RPMI7951 (cell line): ENCODE measurements at places on chromosomes 7 and 10. TPM values are rescaled to one million over a fixed set of nuclear protein-coding genes. Genes with fewer than 3 reads are reported as not detected.

- DNase-seq: no peak
These were observed 55.6 kb downstream of the PCDH15 start for GRCh38 chr10:54745436-54745835.

GRCh38 chr10:65827359-65827758 is 1098.5 kb upstream of the LRRTM3 start:
- DNase-seq: no peak

- no peak for DNase-seq
These were observed 27.9 kb upstream of the DLX6 start for GRCh38 chr7:96977445-96977844.

DNA sequence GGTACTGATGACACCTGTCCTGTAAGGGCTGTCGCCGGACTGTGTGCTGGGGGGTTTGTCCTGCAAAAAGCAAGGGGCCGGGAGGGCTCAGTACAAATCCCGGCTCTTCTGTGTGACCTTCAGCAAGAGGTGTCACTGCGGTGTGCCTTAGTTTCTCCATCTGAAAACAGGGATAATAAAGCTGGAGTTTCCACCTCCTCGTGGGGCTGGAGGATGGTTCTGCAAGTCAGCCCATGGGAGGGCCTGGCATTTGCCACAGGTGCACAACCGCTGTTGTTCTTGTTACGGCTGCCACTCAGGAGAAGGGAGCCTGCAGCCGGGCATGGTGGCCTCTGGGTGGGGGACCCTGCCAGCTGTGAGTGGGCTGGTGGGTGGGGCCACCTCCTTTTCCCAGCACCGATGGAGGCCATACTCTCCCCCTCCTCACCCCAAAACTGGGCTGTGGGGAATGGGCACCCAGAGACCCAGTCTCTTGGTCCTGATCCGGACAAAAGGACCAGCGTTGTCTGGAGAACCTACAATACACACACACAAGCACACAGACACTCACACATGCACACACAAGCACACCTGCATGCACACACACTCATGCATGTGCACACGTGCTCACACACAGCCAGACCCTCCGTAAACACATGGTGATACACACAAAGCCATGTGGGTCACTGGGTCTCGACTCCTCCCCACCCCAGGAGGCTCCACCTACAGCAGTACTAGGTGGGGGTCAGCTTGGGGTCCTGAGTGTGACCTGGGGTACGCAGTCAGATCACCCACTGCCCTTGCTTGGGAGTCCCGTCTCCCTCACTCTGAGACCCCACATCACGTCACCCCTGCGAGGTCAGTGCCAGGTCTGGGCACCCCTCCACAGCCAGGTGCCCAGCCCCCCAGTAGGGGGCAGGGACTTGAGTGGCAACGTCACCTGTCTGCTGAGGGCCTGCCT is 34.1 kb downstream of the ELFN1 start:
- DNase-seq: no peak

CCDC146 gene
- 0.68 and 0.72 TPM in 2 replicates for total RNA-seq

GSTO1 gene
- total RNA-seq: 189 and 193 TPM in 2 replicates

VSTM4 gene
- total RNA-seq: under 0.01 and 0.12 TPM in 2 replicates

DNA sequence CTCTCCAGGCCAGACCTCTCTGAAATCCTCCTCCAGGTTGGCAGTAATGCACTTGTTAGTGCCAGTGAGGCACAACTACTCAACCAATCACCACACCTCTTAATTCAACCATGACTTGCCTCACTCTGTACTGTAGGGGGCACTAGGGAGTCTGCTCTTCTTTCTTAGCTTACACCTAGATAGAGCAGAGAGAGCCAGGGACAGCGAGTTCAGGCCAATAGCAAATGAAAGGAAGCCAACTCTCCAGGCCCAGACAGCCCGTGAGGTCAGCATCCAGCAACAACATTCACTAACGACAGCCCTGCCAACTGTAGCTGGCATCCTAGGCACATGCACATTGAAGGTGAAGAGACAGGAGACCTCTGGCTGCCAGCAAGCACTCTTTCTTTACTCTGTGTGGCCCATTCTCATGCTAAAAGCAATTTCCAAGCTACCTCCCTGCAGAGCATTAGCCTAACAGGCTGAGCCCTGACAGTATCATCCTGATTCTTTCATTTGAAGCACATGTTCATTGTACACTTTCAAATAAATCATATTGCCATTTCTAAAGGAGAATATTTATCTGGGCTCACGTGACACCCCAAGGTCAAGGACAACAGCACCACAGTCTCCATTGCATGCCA is 136.3 kb downstream of the DPY19L1 start:
- DNase-seq: no peak

CEP55 gene
- total RNA-seq: 102 and 132 TPM in 2 replicates

DNA sequence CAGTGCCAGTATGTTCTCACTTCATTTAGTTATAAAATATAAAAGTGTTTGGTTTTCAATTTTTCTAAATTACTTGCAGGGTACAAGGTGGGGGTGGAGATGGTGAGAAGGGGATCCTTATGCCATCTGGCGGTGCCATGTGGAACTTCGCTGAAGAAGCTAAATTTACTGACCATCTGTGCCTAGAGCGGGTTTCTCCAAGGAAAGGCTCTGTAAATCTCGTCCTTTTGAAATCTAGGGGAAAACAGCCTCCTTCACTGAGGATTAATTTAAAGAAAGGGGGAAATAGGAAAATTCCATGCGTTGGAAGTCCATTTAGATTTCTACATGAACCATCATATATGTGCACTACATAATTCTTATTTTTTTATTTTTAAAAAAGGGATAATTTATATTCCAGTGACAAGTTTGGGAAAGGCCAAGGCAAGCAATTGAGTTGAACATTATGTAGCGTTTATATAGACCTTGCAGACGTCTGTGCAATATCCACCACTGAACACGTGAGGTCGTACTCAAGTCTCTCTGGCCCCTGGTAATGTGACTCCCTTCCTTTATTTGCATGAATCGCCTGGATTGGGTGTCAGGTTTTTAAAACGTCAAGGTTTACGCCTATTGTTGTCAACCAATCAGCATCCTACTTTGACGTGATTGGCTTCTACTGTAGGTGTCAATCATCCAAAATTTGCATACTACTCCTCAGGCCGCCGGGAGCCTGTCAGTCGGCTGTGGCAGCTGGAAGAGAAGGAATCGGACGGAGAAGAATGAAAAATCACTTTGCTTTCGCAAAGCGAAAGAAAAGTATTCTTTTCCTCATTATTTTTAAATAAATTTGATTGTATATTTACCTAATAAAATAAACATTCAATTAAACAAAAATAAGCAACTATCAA is 297.1 kb upstream of the NFE2L3 start:
- DNase-seq: peak; percentile 61

DNA sequence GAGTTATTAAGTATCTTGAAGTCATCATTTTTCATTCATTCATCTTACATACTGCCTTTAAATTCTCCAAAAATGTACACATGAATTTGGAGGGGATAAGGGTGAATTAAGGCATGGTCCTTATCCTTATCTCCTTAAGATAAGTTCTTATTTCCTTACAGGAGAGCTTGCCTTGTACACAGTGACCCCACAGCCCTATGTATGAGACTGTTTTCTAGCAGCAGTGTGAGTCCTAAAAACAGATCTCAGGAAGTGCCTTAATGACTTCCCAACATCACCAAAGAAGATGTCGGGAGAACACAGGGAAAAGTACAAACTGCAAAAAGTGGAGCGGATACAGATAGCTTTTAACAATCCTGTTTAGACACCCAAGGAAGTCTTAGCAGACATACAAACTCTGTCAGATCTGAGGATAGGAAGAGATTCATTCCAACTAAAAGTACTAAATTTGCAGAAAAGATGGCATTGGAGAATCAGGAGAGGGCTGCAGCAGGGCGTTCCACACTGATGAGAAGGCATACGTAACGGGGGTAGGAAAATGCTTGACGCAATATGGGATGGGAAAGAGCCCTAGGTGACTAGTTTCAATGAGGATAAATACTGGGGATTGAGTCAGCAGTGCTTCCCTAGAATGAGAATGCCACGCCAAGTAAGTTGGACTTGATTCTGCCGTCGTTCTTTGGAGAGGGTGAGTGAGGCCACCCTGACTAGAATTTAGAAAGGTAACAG is 570.2 kb downstream of the PARD3 start:
- DNase-seq: no peak

DNA sequence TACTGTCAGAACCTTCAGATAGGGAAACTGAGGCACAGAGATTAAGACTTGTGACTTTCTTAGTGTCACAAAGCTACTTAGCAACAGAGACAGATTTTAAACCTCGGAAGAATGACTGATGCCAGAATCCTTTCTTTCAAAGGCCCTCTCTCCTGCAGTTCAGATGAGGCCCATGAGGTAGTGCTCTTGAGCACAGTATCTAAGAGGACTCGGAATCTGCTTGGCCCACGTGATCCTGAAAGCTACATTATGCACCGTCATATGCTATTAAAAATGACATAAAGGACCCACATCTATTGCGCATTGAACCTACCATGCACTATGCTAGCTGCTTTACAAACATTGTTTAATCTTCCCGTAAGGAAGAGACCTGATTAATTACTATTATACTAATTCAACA is 355.9 kb downstream of the SFMBT2 start:
- no peak for DNase-seq

OSBPL3 gene
- total RNA-seq: 35.0 and 39.4 TPM in 2 replicates

DNA sequence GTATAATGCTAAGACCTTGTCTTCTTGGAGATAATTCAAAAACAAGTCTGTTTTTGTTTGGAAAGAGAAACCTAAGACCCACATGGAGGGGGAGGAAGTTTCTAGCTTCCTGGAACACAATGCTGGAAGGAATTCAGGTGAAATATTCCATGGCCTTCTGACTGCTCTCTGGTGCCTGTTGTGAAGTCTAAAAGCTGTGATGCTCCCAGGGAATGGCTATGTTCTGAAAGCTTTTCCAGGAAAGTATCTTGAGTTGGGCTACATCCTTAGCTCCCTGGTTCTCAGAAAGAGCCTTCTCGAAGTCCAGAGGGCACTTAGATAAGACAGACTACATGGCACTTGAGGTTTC is 12.5 kb upstream of the PFKP start:
- DNase-seq: no peak

NKX2-3 gene
- total RNA-seq: 0.59 TPM in 1 of 2 replicates, not detected in the other
